ENCODE measurements at places on chromosomes 6 and 20.

DNA sequence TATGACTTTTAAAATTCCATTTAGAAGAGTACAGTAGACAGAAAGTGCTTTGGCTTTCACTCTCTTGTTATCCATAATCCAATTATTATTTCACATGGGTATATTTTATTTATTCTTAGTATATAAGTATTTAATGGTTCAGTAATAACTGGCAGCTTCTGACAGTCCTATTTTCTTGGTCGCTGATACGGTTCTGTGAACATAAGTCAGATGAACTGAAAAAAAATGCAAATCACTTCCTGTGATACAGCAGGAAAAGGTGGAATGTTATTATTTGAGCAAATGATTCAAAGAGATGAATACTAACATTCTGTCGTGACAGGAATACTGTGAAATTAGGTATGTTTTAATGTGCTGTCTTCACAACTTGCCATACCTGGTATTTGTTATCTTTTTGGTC is 132.3 kb downstream of the ARHGAP18 start:
- DNase-seq = no peak

DNA sequence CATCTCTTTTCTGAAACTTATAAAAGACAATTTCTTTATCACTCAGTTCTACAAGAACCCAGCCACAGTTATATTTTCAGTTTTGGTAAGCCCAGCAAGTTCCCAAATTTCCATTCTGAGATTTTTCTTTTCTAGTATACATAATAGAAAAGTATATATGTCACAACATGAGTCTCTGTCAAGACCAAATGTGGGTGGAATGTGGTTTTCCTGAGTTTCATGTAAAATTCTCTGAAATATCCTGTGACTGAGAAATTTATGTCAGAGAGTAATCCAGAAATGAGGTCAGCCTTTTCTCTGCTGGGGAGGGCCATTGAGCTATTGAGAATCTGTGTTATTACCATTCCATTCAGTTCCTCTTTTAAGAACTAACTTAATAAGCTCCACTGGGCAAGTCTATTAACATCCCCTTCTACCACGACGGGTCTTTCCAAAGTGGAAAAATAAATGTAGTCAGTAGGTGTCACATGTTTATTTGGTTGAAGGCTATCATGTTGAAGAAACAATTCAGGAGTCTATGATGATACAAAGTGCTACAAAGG is 100.7 kb upstream of the HMGN3 start:
- no peak for DNase-seq

DNA sequence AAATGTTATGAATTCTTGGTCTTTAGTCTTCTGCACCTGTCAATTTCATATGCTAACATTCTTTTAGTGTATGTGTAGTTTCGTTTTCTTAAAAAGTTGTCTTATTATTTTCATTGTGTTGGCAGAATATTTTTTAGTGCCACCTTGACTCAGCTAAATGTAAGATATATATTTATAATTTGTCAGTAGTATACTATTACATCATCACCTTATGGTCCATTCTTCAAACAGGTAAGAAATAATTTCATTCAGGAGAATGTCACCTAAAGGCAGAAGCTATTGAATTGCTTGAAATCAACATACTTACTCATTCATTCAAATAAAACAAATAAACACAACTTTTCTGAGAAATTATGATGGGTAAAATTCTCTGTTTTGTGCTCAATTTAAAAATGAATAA is 3.5 kb upstream of the STXBP5 start:
- DNase-seq = no peak

DNA sequence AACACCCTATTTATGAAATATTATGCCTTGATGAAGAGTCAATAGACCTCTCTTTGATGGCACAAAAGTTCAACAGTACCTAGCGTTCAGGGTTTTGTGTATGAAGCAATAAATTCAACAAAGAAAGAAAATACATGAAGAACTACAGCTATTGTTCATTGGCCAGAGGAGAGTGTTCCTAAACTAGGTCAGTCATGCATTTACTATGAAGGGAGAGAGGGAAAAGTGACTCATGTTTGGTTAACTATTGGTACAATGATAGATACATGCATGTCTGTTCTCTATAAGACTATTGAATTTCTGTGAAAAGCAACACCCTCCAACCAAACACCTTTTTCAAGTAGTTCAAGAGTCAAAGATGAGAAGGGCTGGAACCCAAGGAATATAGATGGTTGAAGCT is 50.7 kb downstream of the CLIC5 start:
- DNase-seq = no peak

DNA sequence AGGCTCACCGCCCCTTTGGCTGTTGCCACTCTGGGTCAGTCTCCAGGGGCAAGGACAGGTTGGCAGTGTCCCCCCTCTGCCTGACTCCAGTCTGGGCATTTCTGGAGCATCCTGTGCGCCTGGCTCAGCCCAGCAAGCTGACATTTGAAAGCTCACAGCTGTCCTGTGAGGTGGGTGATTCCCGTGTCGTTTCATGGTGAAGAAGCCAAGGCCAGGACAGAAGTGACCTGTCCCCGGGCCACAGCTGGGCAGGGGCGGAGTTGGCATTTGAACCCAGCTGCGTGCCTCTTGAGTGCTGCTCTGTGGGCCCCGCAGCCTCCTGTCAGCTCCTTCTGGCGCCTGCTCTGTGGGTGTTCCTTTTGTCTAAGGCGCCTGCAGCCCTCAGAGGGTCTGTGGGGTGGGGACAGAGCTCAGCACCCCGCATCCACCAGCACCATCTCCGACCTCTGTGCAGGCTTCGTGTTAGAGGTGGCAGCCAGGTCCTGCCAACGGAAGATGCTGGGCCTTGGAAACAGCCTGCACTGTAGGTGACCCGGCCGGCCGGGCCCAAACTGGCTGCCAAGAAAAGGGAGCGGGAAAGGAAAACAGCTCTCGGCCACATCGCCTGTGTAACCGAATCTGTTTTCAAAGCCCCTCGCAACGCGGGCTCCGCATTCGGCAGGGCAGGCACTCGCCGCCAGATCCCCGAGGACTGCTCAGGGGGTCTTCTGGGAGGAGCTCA is 5.8 kb upstream of the GATA5 start:
- peak; percentile 43 for DNase-seq

DNA sequence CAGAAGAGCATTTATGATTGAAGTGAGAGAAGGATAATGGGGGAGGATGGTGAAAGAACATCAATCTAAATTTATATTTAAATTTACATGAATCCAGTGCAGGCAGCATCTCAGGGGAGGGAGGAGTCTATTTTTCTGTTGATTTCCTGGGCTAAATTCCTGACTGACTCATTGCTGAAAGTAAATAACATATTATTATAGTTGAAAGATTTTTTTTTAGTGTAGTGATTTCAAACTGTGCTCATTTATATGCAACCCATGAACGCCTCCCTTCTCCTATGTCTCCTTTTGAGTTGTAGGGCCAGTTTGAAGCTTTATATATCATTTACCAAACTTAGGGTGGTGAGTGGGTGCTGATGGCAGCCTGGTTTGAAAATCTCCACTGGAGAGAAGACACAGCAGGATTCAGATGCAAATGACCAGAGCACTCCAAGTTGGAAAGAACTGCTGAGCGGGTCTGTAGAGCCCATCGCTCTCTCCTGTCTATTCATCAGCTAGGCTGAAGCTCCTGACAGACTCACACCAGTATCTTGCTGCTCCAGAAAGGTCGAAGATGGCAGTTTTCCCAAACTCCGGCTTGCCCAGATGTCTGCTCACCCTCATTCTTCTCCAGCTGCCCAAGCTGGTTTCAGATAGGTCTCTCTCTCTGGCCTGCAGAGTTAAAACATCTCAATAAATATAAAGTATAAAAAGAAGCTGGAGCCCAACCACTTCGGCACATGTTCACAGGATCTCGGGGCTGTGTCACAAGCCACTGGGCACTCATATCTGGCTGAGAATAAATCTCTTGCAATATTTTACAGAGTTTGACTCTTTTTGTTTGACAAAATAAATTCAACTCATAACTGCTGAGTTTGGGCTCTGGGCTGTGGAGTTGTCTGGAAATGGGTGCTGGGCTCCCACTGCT is 18.3 kb downstream of the BTN2A1 start:
- no peak for DNase-seq

GRCh38 chr6:52317841-52318581 is 33.5 kb upstream of the MCM3 start:
- DNase-seq = no peak

- no peak for DNase-seq
Observed at GRCh38 chr20:58973866-58974265, 7.2 kb upstream of the NELFCD start.

DNA sequence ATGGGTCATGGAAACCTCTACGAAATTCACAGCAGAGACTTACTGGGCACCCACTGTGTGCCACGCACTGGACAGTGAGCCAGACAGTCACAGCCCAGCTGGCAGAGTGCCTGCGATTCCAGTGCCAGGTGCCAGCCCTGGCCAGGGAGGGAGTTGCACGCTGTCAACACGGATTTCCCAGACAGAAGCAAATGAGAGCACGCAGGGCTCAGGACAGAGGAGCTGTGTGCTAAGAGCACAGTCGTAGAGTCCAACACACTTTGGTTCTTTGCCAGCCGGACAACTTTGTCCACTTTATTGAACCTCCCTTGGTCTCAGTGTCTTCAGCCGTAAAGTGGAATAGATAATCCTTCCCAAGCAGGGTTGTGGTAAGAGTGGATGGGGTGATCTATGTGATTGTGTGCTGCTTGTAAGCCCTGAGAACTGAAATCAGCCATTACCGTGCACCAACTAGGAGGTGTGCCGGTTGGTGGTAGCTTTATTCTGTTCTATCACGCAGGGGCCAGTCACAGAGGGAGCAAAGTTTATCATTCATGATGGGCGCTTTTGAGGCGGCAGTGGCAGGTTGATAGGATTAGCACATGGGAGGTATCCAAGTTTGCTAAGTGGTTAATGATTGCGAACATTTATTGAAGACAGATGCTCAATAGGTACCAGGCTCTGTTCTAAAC is 40.6 kb downstream of the SIRPA start:
- peak; percentile 56 for DNase-seq

DNA sequence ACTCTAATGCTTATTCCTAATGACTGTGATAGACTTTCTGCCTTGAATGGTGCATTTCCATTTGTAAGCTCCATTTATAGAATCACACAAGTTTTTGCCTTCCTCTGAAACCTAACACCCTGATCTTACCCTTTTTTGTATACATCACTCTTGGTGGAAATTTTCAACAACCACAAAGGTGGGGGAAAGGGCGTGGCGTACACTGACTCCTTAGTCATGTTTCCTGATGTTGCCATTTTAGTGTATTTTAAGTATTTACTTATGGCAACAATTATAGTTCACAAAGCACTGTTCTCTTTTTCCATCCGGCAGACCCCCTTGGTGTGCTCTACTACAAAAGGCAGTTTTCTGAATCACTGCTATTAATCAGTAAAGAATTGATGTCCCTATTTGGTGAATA is 92.0 kb downstream of the ATXN1 start:
- DNase-seq = no peak

DNA sequence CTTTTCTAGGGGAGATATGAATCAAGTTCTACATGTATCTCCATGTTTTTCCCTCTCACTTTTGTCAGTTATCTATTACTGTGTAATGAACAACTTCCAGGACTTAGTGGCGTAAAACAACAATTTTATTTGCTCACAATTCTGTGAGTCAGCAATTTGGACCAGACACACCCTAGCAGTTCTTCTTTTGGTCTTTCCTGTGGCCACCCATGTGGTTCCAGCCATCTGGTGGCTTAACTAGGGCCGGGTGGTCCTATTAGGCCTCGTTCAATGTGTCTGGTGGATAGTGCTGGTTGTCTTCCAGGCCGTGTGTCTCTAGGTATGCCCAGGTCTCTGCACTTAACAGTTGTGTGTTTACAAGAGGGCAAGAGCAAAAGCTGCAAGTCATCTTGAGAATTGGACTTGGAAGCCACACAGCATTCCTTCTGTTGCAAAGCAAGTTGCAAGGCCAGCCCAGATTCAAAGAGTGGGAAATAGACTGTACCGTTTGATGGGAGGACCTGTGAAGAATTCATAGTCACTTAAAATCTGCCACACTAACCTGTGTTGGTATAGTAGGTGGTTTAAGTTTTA is 20.8 kb upstream of the SLC35D3 start:
- no peak for DNase-seq

- DNase-seq = no peak
Observed at GRCh38 chr20:46959081-46959692, 64.5 kb downstream of the EYA2 start.

DNA sequence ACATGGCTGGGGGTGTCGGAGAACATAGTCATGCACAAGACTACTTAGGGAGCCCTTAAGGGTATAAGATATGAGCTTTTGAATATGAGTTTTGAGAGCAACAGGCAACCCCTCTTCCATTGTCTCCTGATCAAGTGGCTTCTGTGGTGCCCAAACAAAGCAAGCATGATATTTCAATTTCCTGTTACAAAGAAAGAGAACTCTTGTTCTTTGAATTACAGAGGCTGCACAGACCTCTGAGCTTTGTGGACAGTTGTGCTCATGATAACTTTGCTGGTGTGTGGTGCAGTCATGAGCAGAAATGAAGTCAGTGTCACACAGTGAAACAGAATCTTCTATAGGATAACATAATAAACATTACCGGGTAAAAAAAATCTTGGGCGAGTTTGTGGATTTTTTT is 66.8 kb upstream of the THEMIS start:
- DNase-seq = no peak

DNA sequence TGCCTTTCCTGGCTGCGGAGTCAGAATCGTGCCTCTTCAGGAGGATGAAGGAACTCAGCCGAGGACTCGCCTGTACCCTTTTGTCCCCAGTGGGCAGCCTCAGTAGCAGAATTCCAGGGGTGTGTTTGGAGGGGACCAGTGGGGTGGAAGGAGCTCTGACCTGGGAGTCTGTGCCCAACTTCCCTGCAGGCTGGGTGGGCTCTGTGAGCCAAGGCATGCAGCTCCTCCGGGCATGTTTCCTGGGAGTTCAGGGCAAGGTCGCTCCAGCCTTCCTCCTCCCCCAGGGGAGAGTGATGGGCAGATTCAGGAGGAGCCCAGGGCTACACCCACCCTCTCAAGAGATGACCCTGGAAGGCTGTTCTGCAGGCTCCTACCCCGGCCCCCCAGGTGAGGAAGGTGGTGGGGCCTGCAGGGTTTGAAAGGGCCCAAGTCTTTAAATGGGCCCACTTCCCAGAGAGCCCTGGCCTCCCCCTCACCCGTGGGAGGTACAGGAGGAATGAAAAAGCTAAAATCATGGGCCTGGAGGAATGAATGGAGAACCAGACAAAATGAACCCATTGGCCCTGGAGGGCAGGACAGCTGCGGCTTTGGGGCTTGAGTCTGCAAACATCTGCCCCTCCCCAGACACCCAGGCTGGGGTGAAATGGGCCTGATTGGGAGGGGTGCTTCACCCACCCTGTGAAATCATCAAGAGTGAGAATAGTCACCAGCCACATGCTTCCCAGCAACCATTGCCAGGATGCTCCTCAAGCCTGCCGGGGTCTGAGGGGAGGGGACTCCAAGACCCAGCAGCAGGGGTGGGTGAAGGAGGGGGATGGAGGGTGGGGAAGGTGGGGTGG is 77.6 kb upstream of the PMEPA1 start:
- DNase-seq = peak; percentile 16

- no peak for DNase-seq
Observed at GRCh38 chr20:61935926-61936700, 129.6 kb downstream of the TAF4 start.
